ENCODE measurements at places on chromosomes 6 and 20.
A peak's percentile ranks its signal among the peaks of the same experiment; 100 is the strongest.

DNA sequence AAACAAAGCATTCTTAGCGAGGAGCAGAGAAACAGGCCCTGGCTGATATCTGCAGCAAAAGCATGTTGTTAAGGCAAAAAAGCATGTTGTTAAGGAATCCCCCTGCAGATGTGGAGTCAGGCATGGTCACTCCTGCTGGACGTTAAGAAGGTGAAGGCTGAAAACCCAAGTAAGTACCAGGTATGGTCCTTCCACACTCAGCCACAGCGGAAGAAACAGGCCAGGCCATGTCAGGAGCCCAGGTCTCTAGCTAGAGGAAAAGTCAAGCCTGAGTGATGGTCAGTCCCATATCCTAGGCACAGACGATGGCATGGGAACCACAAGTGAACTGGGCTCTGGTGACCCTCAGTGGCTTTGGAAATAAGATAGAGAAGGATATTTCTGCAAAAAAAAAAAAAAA, 32.5 kb upstream of the MAS1L start:
- no peak for DNase-seq

DNA sequence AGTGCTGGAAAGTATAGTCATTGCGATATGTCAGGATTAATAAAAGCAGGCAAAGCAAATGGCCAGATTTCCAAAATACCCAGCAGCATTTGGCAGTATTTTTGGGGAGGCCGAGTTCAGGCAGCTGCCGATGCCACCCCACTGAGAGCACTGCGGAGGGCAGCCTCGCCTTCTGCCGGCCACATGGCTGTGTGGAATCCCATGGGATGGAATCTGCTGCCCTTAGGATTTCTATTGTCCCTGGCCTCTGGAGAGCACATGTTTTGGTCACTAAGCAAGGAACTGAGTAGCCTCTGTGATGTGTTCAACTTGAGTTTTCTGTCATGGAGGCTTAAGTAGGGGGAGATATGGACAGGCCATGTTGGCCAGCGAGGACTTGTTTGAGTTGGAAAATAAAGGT, 123.0 kb downstream of the FARS2 start:
- no peak for DNase-seq

GRCh38 chr20:21100578-21101452, 5.3 kb downstream of the LINC00237 start:
- DNase-seq, result no peak

GRCh38 chr20:11205769-11206362, 532.1 kb upstream of the JAG1 start:
- no peak for DNase-seq

GRCh38 chr6:2688401-2689064, 62.2 kb downstream of the MYLK4 start:
- DNase-seq, result peak; percentile 68

DNA sequence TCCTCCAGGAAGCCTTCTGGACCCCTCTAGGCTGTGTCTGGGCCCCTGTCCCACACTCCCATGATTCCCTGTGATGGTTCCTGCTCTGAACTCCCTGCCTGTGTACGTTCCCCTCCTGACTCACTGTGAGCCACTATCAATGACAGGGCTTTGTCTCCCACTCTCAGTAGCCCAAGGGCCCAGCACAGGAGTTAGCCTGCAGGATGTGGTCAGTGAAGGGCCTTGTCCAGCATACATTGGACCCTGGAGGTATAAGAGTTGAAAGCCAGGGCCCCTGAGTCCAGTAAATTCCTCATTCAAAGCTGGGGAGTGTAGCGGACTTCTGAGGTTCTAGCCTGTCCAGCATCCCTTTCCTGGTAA, 19.0 kb downstream of the ZBP1 start:
- no peak for DNase-seq

DNA sequence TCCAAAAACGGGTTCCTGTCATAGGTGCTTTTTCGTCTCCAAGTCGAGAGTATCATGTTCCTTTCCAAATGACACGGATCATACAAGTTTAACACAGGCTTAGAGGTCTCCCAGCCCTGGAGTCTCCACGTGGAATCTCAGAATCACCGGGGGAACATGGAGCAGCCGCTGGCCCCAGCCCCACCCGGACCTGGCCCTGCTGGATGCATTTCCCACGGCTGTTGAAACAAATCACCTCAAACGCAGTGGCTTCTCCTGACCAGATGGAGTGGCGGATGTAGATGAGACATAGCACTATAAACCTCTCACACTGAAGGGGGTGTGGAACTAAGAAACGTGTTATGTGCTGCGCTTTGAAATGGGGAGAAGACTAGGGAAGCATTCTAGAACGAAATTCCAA, 70.0 kb upstream of the FRMD1 start:
- DNase-seq, result no peak

DNA sequence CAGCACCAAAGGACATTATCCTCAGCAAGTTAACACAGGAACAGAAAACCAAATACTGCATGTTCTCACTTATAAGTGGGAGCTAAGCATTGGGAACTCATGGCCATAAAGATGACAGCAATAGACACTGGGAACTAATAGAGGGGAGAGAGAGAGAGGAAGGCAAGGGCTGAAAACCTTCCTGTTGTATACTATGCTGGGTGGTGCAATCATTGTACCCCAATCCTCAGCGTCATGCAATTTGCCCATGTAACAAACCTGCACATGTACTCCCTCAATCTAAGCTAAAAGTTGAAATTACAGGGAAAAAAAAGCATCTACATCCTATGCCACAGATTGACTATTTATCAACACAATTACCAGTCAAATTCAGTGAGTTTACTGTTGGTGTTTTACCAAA, 20.0 kb upstream of the VNN1 start:
- no peak for DNase-seq

- no peak for DNase-seq
Observed at GRCh38 chr20:40895182-40895581, 133.4 kb upstream of the TOP1 start.

GRCh38 chr6:157054531-157054979, 268.8 kb downstream of the TMEM242 start:
- DNase-seq, result no peak

DNA sequence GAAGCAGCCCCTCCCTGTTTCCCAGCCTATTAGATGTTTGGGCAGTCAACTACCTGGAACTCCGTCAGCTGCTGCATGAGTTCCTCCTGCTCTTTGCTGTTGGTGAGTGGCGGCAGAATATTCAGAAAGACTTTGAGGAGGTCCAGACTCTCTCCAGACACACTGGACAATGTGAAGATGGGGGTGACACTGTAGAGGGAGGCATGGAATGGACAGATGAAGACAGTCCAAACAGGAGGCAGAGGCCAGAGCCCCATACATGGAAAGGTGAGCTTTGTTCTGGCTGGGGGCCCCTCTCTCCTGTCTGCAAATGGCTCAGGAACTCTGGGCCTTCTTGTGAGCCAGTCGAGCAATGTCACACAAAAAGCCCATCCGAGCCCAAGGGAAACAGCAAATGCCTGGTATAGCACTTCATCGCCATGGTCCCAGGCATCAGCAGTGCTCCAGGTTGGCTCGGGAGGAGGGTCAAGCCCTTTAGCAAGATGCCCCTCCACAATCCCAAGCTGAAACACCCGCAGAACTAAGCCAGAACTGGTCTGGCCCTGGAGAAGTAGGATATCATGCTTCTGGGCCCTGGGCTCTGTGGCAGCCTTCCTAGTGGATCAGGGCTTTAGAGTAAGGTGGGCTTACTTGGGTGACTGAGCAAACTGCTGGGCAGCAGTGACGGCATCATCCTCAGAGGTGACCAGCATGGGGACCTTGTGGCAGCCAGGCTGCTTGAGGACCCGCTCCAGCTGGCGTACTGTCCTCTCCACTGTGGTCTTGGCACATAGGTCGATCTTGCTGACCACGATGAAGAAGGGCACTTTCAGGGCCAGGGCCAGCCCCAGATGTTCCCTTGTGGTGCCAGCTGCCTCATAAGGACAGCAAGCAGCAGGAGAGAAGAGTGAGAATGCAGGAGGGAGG, 4.9 kb downstream of the GTPBP2 start:
- no peak for DNase-seq

GRCh38 chr6:167840160-167840525, 13.4 kb downstream of the AFDN start:
- DNase-seq, result no peak

DNA sequence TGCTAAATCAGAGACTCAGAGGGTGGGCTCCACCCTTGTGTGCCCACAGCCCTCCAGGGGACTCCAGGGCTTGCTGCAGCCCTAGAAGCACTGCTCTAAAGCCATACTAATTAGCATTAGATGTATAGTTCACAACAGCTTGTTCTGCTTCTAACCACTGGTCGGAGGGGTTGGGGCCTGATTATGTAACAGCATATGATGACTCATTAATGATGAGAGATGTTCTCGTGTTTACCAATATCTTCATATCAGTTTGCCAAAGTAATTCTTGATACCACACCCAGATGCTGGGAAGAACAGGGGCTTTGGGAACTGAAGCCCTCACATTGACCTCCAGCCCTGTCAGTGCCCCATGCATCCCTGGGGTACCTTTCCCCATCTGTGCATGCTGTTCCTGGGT, 104.1 kb upstream of the FOXA2 start:
- DNase-seq, result no peak

- no peak for DNase-seq
Observed at GRCh38 chr6:149694921-149695320, 23.0 kb downstream of the LATS1 start.

- no peak for DNase-seq
Observed at GRCh38 chr20:46359233-46359751, 47.1 kb downstream of the ELMO2 start.

DNA sequence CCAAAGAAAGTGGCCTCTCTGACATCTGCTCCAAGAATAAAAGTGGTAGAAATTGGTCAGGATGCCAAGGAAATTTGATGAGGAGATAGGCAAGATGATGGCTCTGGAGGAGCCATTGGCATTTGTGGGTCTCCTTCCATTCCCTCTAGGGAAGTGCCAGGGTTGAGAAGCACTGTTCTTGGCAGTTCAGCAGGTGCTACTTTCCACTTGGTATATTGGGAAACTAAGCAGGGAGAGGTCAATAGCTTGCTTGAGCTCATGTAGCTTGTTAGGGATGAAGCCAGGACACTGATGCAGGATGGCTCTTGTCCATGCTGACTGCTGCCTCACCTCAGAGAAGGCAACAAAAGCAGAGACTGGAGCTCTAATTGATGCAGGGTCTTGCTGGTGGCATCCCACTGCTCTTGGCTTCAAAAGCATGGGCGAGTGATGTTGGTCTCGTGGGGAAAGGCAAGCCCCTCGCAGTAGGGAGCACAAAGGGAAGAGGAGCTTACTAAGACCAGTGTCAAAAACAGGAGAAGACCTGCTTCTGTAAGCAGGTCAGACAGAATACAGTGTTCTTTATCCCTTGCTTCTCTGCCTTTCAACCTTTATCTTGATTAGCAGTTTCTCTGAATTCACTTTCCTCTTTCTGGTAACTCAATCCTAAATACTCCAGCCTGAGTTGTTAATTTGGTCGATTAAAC, 73.1 kb upstream of the RIPOR2 start:
- DNase-seq, result no peak

- DNase-seq, result no peak
Observed at GRCh38 chr6:120938164-120938875, 396.0 kb downstream of the TBC1D32 start.

DNA sequence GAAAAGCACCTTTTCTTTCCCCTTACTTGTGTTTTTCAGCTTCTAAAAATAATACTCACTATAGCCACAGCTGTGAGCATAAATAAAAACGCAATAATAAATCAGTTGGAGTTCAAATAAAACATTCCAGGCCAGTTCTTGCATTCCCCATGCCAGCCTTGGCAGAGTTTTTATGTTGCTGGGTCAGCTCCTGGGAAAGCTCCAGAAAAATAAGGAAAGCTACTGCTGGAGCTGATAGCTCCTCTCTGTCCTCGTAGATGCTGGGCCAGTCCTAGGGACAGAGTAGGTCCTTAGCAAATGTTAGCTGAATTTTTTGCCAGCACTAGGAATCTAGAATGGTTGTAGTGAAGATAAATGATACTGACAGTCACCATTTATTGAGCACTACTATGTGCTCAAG, 389.0 kb upstream of the SYNCRIP start:
- DNase-seq, result no peak

- no peak for DNase-seq
Observed at GRCh38 chr6:141437011-141437410, 695.7 kb upstream of the GJE1 start.

DNA sequence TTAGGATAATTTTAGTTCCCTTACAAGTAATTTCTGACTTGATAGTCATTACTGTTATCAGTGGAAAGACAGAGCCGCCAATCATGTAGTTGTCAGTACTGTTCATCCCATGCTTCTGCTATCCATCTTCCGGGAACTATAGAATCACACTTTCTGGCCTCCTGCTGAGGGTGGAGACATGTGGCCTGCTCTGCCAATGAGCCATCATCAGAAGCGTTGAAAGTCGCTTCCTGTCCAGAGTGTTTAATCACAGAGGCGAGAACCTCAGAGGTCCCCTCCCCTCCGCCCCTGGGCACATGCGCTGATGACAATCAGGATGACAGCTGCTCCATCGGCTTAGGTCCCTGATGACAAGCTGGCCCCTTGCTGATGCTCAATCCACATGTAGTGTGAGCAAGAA, 3.0 kb downstream of the DDO start:
- no peak for DNase-seq

DNA sequence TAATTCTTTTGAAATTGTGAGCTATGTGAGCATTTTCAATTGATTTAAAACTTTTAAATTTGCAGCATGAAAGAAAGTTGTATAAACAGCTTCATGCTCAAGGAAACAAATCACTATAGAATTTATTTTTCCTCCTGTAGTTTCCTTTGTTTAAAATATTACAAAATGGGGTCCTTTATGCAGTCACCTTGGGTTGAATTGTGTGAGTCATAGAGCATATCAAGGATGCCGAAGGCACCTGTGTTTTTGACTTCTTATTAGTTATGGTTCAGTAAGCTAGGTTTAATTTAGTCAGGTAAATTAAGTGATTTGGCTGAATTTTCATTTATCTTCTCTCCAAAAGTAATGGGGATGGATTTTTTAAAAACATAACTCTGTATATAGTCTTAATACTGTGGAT, 96.8 kb downstream of the BCKDHB start:
- DNase-seq, result no peak

DNA sequence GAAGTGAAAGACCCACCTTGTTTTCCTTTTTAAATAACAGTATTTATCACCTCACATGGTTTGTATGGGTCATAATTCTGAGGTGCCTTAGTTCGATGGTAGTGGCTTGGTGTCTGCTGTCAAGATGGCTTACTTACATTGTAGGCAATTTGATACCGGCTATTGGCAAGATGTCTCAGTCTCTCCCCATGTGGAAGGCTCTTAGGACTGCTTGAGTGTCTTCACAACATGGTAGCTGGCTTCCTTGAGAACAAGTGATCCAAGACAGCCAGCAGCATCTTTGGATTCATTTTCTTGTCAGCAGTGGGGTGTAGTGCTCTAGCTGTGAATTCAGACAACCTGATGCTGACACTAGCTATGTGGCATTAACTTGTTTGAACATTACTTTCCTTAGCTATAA, 70.1 kb downstream of the CBFA2T2 start:
- no peak for DNase-seq

GRCh38 chr6:93300661-93301060, 118.7 kb downstream of the EPHA7 start:
- DNase-seq, result no peak

- DNase-seq, result no peak
Observed at GRCh38 chr20:10079964-10080363, 45.2 kb downstream of the ANKEF1 start.

GRCh38 chr6:119584088-119584487, 234.5 kb upstream of the MAN1A1 start:
- no peak for DNase-seq

- DNase-seq, result no peak
Observed at GRCh38 chr20:38130687-38131587, 34.1 kb downstream of the TGM2 start.

- DNase-seq, result no peak
Observed at GRCh38 chr6:142683714-142684141, 261.2 kb downstream of the HIVEP2 start.
